ENCODE measurements at places on chromosomes 7 and 10.

DNA sequence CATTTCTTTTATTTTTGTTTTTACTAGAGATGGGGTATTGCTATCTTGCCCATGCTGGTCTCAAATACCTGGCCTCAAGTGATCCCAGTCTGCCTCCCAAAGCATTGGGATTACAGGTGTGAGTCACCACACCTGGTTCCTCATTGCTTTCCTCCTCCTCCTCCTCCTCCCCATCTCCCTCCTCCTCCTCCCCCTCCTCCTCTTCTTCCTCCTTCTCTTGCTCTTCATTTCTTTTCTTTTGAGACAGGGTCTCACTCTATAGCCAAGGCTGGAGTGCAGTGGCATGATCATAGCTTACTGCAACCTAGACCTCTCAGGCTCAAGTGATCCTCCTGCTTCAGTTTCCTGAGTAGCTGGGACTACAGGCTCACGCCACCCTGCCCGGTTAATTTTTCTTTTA is 22.2 kb downstream of the LRRC20 start:
- no peak for DNase-seq

DNA sequence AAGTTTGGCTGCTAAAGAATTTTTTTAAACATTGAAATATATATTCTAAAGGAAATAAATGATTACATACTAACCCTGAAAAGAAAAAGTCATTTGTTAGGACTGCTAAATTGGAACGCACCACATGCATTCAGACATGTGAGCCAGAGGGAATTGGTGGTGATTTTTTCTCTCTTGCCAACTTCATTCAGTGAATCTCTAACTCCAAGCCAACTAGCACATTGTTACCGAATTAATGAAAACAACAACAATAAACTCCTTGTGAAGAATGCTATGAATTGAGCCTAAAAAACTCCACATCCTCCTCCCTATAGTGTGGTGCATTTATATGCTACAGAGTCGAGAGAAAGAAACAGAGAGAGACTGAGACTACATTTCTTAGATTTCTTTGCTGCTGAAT is 135.5 kb upstream of the CACNA2D1 start:
- DNase-seq, result no peak

DNA sequence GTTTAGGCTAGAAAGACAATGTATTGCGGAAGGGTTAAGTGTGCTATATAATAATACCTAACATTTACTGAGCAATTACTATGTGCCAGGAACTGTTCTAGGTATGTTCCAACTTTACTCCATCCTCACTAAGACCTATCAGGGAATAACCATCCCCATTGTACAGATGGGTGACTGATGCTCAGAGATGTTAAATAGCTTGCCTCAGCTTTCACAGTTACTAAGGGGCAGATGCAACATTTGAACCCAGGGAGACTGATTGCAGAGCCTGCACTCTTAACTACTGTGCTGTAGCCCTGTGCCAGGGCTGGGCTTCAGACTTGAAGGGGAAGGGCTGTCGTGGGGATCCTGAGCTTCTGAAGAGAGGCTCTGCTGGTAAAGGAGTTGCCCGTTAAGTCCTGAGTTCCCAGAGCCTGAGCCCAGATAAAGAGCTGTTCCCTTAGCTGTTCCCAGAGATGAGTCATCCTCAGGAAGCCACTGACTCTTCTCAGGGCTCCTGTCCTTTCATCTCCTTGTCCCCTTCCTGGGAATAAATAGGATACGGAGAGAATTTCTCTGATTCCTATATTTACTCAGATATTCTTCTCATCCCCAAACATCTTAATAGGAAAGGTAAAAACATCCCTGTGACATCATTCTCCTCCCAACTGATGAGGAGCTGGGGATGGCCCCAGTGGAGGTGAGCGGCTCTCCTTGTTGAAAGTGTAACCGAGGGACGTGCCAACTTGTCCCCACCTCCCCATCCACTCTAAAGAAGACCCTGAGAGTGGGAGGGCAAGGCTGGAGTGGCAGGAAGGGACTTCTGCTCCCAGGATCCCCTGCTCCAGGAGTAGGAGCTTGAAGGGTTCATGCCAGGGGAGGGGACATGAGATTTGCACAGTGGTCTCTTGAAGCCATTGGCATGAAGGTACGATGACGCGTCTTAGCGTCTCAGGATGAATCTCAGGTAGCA is 28.0 kb upstream of the HABP2 start:
- DNase-seq, result no peak

- DNase-seq, result no peak
Observed at GRCh38 chr7:4181446-4181845, 500.6 kb upstream of the FOXK1 start.

DNA sequence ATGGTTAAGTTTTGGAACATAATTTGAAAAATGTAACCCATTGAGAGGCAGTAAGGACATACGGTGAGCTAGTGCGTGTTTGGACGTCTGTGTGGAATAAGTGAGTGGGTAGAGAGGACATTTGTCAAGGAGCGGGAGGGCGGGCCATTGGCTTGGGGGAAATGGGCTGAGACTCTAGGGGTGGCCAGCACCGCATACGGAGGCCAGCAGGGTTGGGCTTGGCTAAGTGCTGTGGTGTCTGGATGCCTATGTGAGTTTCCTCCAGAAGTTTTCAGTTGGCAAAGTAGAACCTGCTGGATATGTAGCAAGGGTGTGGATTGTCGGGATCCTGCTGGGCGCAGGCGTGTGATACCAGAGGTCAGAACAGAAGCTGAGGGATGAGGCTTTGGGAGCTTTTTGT is 103.0 kb downstream of the TCF7L2 start:
- no peak for DNase-seq

- DNase-seq, result peak; percentile 82
Observed at GRCh38 chr7:81161451-81162075, 242.7 kb upstream of the SEMA3C start.

GRCh38 chr7:5296611-5297226 is 14.0 kb downstream of the SLC29A4 start:
- no peak for DNase-seq

DNA sequence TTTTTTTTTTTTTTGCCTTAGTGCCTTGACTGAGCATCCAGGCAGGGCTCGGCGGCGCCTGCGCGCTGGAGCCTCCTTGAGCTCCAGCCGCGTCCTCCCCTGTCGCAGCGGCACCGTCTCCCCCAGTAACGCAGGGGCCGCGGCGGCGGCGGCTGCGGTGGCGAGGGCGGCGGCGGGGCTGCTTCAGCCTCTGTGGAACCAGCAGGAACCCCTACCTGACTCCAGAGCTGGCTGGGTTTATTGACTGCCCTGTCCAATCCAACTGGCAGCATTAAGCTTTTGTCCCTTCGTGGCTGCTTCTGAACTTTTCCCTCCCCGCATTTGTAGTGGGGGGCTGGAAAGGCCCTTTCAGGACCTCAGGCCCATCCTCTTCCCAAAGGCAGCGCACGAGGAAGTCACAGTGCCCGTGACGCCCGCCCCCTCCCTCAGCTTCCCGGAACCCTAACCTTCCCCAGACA is at the start of gene GPR85:
Gene GPR85 (minus strand): TSS at position 397 of the 458 bp plus-strand sequence. CDS start 2,106 bp downstream, outside the sequence.
- no peak for DNase-seq

DNA sequence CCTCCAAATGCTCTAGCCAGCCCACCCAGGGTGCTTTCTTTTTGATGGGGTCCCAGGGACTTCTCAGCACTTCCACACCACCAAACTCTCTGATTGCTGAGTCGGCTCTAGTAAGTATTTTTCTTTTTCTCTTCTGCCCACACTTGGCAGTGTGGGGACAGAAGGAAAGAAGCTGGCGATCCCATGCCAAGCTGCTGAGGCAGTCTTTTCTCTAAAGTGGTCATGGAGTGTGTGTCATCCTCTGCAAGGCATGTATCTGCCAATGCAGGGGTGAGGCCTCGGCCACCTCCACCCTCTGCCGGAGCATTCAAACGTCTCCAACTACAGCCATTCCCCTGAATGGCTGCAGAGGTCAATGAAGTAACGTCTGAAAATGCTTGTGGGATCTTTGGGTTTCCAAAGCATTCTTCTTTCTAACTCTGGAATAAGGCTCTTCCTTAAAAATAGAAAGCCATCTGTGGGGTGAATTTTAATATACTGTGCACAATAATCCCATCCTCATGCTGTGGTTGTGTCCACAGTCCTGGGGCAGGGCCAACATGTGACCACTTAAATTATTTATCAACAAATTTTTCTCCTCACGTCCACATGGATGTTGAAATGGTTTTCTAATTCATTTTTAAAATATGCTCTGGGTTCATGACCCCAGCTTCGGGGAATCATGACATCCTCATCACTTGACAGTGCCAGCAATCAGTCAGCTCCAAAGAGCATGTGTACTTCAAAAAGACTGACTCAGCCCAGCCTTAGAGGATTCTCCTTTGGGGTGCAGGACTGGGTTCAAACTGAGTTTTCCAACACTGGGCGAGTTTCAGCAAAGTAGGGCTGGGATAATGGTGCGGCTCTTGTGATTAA is 171.3 kb upstream of the ITGB1 start:
- DNase-seq, result peak; percentile 96

- no peak for DNase-seq
Observed at GRCh38 chr7:137245890-137246289, 97.6 kb downstream of the PTN start.

DNA sequence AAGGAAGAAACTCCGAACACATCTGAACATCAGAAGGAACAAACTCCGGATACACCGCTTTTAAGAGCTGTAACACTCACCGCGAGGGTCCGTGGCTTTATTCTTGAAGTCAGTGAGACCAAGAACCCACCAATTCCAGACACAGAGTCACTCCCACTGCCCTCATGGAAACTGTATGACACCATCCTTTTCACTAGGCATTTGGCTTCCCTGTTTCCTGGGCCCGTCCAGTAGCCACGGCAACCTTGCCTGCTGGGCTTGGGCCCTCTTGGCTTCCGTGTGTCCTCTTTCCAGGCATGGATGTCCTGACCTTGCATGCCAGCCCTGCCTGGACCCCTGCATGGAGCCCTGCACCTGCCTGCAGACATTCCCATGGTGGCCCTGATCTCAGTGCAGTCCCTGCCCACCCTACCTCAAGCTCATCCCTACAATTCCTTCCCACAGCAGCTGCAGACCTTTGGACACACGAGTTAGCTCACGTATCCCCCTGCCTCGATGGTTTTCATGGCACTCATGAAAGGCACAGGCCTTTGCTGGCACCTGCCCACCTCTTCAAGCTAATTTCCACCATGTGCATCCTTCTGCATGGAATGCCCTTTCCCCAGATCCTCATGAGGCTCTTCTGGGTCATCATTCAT is 6.7 kb downstream of the SH2D4B start:
- DNase-seq, result no peak

GRCh38 chr7:20316706-20317105 is 14.0 kb upstream of the ITGB8 start:
- DNase-seq, result no peak

DNA sequence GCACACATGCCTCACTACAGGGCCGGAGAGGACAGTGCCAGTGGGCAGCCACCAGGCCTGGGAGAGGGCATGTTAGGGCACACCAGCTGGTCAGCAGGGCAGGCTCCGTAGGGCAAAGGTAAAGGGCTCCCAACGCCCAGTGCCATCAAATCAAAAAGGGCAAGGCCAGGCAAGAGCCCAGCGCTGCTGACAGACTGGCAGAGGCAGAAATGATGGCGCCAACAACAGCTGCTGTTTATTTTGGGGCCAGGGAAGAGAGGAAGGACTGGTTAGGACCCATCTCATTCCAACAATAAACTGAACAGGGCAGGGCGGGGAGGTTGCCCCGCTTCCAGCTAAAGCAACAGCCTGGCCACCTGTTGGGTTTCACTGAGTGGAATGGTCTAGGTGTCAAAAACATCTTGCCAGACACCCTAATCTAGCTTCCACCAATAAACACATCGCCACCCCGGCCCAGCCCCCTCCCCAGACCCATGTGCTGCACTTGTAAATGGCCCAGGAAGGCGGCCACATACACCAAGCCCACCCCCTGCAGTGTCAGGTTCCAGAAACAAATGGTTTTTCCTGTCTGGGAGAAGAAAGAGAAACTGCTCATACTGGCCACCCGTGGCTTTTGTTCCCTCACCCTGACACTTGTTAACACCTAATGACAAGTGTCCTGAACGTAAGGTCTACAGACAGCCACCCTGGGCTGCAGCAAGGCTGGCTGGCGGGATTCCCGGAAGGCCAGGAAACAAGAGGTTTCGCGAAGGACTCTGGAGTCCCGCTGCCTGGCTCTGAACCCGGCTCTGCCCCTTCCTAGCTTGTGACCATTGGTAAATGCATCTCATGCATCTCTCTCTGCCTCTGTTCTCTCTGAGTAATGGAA is 15.3 kb downstream of the SH3PXD2A start:
- DNase-seq, result no peak

DNA sequence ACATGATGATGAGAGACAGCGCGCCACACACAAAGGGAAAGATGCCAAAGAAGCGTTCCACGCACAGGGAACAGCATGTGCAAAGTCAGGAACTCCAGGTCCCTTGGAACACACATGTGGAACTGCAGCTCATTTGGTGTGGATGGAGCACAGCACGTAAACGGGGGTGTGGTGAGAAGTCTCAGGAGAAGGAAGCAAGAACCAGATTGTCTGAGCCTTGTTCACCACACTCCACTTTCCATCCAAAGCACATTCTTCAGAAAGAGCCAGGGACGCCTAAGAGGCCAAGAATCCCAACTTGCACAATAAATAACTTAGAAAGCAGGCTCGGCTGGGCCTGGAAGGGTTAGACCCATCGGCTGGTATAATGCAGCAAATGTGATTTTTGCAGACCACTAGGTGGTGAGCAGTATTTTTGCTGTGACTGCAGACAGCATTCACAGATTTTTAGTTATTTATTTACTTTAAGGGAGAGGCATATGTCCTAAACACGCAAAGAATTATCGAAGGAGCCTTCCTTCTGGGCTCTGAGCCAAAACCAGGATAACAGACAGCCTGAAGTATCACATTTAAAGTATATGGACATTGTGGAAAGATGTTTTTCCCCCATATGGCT is 27.9 kb upstream of the ASCC1 start:
- peak; percentile 93 for DNase-seq

- no peak for DNase-seq
Observed at GRCh38 chr7:142880876-142881505, 4.6 kb downstream of the TRPV6 start.

DNA sequence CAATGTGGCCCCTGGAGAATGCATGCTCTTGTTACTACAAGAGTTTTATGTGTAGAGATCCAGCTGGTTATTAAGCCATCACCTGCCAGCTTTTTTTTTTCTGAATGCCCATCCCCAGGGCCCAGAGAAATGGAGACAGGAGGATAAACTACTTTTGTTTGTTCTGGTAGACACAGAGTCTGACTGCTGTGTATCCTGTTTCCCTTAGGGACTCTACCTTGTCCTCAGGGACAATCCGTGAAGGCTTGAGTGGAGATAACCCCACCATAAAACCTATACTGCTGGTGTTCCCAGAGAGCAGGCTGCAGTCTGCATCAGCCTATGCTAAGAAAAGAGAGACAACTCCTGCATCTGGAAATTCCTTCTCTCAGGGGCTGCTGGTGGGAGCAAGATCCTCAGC is at the start of gene OR2A5:
Gene OR2A5 (plus strand): TSS at position 301 of the 400 bp plus-strand sequence. CDS start 1,454 bp downstream, outside the sequence.
- DNase-seq, result no peak

DNA sequence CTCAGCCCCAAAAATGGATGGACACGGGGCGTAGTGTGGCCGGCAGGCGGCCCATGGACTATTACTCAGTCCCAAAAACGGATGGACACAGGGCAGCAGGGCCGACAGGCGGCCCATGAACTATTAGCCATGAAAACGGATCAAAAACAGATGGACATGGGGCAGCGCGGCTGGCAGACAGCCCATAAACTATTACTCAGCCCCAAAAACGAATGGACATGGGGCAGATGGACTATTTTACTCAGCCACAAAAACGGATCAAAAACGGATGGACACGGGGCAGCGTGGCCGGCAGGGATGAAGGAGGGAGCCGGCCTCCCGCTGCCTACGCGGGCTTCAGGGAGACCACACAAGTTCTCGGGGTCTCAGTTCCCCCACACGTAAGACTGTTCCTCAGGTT is 32.9 kb downstream of the GPER1 start:
- no peak for DNase-seq

GRCh38 chr7:139118234-139118804 is 8.8 kb upstream of the ZC3HAV1 start:
- DNase-seq, result no peak

- no peak for DNase-seq
Observed at GRCh38 chr10:103619424-103620351, 126.2 kb downstream of the NEURL1 start.

All from fibroblast of skin of left quadriceps (primary cell).